NCI-H2081 treated with DMSO at 0.1 percent for 48 hours (cell line): ENCODE measurements at places on chromosomes 11 and 22.

- no peak for DNase-seq
These were observed 9.1 kb downstream of the APOL4 start for GRCh38 chr22:36192542-36192941.

GRCh38 chr11:121250843-121251242 lies 41.7 kb upstream of the SC5D start:
- no peak for DNase-seq

GRCh38 chr11:96303064-96303463 lies 39.9 kb downstream of the MAML2 start:
- DNase-seq, result no peak

GRCh38 chr11:57513911-57514537 lies 1.5 kb downstream of the SLC43A1 start:
- no peak for DNase-seq

DNA sequence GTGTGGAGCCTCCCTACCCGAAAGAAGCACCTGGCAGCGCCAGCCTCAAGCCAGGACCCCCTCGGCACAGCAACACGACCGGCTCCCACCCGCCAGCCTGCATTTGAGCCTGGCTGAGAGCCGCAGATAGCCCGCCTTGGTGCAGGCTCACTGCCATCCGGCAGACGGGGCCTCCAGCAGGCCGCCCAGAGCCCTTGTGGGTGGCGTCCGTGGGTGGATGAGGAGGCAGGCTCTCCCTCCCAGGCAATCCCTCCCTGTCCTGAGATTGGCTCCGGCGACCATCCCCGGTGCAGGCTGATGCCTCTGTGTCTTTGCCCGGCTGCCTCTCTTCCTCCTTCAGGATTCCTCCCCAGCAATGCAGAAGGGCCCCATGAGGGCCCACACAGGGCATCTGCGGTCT lies 1527.9 kb downstream of the BRD1 start:
- DNase-seq, result no peak

GRCh38 chr11:45180179-45180847 lies 33.9 kb downstream of the PRDM11 start:
- DNase-seq, result no peak

DNA sequence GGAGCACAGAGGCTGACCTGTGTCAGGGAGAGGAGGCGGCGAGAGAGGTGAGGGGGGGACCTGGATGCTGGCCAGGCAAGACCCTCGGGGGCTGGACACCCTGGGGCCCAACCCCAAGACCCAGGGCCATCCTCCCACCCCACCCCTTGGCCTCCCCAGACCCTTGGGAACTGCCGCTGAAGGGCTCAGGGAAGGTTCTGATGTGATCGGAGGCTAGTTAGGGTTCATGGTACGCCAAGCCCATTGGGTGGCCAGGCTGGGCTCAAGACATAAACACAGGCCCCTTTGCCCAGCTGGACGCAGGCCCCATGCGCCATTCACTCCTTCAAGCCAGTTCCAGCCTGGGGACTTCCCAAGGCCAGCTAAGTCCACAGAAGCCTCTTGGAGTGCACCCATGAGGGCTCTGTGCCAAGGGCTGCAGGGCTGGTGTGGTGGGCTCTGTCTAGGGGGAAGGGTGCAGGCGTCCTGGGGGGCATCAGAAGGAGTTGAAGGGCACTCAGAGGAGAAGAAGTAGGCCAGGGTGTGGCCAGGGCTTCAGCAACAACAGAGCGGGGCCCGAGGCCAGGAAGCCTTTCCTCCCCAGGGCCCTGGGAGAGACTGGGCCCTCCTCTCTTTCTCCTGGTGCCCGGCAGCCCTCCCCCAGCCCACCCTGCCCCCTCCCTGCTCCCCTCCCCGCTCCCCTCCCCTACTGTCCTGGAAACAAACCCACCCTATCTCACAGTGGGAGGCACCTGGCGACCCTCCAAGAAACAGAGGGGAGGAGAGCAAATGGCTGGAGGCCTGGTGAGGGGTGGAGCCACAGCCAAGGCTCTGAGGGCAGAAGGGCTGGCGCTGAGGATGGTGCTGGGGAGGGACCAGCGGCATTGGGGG lies 12.9 kb downstream of the TSPAN32 start:
- DNase-seq, result no peak

- DNase-seq, result no peak
These were observed 5.9 kb downstream of the TREH start for GRCh38 chr11:118673361-118674081.

DNA sequence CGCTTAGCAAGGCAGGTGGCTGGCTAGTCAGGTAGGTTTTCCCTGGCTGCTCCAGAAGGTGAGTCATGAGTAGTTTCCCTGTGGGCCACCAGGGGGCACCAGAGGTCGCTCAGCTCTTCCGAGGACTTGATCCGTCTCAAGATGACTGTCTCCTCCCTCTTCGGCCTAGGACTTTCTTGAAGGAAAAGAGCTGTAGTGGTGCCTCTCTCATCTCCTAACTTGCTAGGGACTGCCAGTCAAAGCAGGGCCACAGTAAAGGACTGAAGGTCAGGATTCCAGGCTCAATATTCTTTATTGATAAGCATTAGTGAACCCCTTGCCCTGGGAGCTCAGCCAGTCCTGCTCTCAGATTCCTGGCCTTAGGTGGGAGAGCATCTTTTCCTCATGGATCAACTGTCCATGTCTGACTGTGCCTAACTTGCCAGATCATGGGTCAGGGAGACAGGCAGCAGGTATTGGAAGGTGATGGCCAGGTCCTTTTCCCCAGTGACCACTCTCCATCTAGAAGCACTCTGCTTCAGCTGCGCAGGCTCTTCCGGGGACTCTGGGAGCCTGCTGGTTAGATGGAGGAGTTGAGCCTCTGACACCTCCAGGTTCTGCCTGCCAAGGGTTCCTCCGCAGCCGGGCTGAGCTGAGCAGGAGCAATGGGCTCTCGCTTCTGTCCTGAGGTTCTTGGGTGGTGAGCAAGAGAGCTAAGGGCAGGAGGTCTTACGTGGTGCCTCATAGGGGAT lies 1.9 kb downstream of the POLD4 start:
- no peak for DNase-seq

DNA sequence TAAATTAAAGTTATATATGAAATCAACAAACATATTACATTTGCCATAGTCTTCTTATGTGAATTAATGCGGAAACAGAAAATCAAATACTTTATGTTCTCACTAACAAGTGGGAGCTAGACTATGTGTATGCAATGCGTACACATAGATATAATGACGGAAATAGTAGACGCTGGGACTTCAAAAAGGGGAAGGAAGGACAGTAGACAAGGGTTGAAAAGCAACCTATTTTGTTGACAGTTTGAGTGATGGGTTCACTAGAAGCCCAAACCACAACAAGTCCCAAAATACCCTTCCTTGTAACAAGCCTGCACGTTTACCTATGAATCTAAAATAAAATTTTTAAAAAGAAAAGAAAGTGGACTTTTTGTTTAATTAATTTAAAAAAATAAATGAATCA lies 430.8 kb upstream of the CNTN5 start:
- no peak for DNase-seq

- no peak for DNase-seq
These were observed 26.7 kb downstream of the AMPD3 start for GRCh38 chr11:10481560-10482349.

DNA sequence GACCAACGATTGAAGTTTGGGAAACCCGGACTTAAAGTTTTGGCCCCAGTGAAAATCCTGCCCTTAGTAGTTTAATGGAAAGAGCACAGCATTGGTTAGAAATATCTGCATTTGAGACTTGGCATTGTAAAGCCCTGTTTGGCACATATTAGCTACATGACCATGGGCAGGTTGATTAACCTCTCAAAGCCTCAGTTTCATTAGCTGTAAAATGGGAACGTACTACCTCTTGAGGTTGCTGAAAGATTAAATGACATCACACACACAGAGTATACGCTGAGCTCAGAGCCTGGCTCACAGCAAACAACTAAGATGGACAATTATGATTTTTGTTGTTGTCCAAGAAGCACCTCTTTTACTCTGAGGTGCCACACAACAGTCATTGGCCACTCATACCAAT lies 153.0 kb upstream of the TIMP3 start:
- no peak for DNase-seq
